ENCODE measurements at places on chromosomes 5 and 9. TPM values are rescaled to one million over a fixed set of nuclear protein-coding genes. Genes with fewer than 3 reads are reported as not detected.

GRCh38 chr9:35487081-35487480 lies 2.8 kb upstream of the RUSC2 start:
- no peak for DNase-seq

GRCh38 chr5:137672001-137672400 lies 63.9 kb downstream of the KLHL3 start:
- no peak for DNase-seq

- no peak for DNase-seq
Observed at GRCh38 chr9:18911714-18912342, 121.2 kb downstream of the SAXO1 start.

- DNase-seq: no peak
Observed at GRCh38 chr9:3855929-3856328, 330.1 kb upstream of the RFX3 start.

- DNase-seq: no peak
Observed at GRCh38 chr5:139889410-139889809, 93.8 kb downstream of the PSD2 start.

DNA sequence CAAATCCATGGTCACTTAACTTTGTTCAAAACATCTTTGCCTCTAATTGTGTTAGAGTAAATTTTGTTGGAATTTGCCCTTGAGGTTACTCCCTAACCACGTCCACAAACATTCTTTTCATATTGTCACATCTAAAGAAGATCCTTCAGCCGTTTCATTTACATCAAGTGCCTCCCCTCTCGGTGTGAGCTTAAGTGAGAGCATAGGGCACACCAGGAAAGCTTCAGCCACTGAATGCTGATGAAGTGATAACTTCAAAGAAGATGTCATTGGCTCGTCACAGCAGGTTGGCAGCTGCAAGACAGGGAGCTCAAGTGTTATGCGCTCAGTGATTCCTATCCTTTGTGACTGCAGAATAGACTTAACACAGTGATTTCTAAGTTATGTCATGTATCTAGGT lies 49.6 kb upstream of the ADAMTS19 start:
- DNase-seq: no peak

GRCh38 chr9:9612755-9613154 lies 1000.0 kb downstream of the PTPRD start:
- DNase-seq: no peak

DNA sequence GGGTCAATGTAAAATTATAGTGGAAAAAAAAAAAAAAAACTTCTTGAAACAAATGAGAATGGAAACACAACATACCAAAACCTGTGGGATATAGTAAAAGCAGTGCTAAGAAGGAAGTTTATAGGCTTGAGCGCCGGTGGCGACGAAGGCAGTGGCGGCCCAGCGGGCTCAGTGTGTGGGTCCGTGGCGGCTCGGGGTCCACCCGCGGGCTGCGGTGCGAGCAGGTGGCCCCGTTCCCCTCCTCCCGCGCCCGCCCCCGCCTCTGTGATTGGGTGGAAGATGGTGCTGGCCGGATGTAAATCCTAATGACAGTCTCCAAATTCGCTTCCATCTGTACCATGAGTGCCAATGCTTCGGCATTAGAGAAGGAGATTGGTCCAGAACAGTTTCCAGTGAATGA lies 57.5 kb upstream of the TLX3 start:
- DNase-seq: no peak

DNA sequence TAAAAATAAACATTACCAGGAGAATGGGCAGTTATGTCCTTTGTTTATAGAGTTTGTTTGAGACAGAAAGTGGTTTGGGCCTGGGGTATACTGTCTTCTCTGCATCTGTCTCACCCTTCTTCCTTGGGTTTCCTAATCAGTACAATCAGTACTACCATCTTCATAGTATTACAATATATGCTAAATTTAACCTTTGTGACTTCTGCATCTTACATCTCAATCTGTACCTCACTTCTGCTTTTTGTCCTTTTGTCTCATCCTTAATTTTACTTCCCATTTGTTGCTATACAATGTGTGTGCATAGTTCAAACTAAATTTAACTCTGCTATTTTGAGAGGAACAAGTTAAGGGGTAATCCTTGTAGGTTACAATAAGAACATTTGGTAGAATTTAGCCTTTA lies 19.6 kb downstream of the FBXO38 start:
- DNase-seq: no peak

DNA sequence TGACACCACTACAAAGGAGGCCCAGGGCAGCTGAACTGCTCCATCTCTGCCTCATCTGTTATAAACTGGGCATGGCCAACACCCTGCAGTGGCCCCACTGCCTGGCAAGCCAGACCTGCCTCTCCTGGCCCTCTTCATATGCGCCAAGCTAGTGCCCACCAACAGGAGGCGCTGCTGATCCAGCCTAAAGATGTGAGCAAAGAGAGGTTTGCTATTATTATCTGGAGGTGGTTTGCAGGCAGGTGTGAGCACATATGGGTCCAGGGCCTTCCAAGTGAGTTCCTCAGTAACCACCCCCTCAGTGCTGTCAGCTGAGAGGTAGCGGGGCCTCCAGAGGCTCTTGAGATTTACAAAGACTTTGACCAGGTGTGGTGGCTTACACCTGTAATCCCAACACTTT lies 232.2 kb downstream of the SYK start:
- no peak for DNase-seq

- no peak for DNase-seq
Observed at GRCh38 chr5:14678773-14679334, 14.3 kb downstream of the OTULIN start.

- DNase-seq: no peak
Observed at GRCh38 chr5:67648201-67648671, 451.6 kb upstream of the CD180 start.

- no peak for DNase-seq
Observed at GRCh38 chr5:122639864-122640263, 135.0 kb upstream of the SNX2 start.

DNA sequence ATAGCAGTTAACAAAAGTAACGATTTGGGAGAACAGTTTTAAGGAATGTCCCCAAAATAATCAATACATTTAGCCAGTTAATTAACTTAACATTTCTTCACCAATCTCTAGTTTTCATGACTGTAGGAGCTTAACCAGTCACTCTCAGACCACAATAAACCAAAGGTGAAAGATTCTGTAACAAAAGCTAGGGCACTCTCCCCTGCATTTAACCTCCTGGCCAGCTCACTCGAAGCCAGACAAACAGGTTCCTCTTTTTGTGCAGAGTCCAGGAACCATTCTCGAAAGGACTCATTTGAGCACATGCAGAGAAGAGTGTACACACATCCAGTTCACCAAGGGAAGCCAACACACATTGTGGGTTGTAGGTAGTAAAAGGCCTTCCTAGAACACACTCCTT lies 6.5 kb downstream of the IL7R start:
- DNase-seq: no peak

DNA sequence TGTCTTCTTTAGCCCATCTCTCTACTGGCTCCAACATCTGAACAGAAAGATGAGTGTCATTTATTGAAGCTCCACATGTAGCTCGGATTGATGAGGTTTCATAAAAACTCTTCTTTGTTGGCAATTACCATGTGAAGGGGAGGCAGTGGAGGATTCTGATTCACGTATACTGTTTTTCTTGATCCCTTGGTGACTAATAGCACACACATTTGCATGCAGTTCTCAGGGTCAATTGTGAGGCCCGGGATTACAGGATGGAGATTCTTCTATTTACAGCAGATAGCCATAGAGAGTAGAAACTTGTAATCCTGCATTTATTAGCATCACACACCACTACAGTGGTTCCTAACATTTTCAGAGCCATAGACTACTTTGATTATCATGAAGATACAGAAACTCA lies 133.2 kb upstream of the MARCHF11 start:
- no peak for DNase-seq

GRCh38 chr9:38526591-38526990 lies 93.8 kb downstream of the ANKRD18A start:
- DNase-seq: no peak

DNA sequence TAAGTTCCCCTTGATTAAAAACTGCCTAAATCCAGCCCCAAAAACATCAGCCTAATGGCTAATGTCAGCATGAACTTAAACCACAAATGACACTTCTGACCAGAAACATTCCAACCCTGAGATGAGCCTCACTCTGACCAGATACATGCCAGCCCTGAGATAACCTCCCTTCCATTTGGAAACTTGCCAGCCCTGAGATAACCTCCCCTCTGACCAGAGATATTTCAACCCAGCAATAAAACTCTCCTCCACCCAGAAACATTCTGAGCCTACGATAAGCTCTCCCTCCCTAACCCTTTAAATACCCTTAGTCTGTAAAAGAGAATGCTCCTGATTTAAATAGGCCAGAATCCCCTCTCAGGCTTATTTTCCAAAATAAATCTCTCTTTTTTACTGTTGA lies 1035.7 kb upstream of the NUDT12 start:
- DNase-seq: no peak

DNA sequence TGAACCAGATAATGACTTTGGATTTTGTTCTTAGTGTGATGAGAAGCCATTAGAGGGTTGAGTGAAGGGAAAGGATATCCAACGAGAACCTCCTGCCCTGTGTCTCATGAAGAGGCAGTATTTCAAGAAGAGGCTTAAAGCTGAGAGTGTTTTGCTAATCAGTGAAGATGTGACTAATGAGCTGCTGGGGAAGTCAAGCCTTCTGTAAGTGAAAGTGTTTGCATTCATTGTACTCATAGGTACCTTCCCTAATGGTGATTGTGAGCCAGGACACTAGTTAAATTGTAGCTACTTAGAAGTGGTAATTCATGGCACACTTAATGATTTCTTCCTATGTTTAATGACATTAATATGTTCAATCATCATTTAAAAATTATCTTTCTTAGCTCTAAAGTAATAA lies 23.7 kb downstream of the PIP5K1B start:
- no peak for DNase-seq

MEGF10 gene
- 1.3 TPM for total RNA-seq

SLC34A1 gene
- total RNA-seq: not detected

C9orf50 gene
- total RNA-seq: not detected

GAS1 gene
- 6.1 TPM for total RNA-seq

KIF12 gene
- total RNA-seq: 15.8 TPM

CDK5RAP2 gene
- 41.9 TPM for total RNA-seq

LOX gene
- 13.2 TPM for total RNA-seq

CDH6 gene
- 66.2 TPM for total RNA-seq

ALDH1A1 gene
- 1.6 TPM for total RNA-seq

PCDHGA8 gene
- total RNA-seq: 1.0 TPM

BARHL1 gene
- not detected for total RNA-seq

Measured in kidney epithelial cell (primary cell).